Adrenal gland (tissue), 19 donors: ENCODE measurements at places on chromosomes 1 and 21.
A peak's percentile ranks its signal among the peaks of the same experiment; 100 is the strongest.

DNA sequence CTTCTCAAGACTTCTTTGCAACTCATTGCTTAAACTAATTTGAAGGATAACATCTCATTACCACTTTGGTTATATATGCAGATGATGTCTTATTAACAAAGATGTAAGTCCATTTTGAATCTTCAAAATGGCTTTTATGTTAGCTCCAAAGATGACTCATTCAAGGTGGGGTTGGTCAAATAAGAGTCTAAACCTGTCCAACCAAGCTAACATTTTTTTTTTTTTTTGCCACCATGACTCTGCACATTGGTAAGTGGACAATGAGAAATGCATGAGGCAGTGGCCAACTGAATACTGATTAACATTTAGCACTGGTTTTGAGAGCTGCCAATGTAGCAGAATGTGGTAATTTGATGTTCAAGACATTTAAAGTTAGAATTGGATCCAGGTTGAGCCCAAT is 278 bp upstream of the KRTAP27-1 start:
- DNase-seq, result no peak

DNA sequence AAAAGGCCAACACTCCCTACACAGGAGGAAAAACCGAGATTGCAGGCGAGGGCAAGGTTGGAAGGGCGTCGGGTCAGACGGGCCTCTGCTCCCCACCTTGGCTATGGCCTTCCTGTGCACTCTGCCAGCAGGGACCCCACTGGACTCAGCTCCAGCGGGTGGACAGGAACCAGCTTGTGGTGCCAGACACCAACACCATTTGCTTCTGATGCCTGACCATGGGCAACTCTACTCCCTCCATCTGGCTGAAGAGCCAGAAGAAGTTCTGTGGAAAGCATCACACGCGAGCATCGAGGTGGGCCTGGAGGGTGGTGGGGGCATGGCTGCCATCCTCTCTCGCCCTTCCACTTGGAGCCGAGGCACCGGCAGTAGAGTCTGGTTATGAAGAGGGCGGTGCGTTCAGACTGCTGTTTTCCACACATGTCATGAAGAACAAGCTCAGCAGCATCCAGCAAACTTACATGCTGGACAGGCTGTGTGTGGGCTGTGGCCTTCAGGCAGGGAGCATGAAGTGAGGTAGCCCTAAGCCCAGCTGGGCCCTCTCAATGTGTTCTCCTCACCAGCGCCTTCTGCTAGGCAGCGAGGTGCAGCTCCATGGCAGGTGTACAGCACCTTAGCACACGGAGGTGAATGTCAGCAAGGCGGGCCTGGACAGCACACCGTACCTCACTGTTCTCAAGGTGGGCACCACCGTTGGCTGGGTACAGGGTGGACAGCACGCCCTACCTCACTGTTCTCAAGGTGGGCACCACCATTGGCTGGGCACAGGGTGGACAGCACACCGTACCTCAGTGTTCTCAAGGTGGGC is 15.6 kb upstream of the ZNF669 start:
- DNase-seq, result no peak

DNA sequence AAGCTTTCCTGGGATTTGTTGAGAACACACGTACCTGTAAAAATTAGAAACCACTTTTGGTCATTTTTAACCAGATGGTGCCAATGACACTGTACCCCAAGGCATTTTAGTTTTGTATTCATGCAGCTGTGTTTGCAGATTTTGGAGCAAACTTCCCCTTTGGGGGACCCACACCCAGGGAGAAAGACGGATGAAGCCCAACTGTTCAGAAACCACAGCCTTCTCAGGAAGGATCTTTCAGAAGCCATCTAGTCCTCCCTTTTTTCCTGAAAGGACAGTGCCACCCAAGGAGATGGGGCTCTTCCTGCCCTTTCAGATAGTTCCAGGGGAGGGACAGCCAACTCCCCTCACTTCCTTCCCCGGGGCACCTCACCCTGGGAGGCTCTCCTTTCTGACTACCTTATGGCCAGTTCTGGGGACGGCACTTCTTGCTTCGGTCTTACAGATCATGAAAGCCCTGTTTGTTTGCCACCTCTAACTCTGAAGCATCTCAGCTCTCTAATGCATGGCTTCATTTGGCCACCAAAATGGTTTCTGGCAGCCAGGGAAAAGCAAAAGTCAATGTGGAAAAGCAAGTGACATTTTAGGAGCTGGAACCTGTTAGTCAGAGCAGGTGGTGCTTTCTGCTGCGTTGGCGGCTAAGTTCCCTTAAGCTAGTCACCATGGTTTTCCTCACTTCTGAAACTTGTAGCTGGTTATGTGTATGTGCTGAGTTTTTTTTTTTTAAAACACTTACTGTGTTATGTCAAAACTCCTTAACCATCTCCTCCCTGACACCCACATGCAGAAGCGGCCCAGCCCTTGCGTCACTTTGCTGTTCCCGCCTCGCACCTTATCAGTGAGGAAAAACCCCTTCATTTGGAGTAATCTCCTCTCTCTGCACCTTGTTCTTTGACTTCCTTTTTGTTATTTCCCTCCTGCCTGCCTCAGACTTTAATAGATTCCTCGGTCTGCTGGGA is 10.1 kb downstream of the TMCC2 start:
- DNase-seq, result no peak

DNA sequence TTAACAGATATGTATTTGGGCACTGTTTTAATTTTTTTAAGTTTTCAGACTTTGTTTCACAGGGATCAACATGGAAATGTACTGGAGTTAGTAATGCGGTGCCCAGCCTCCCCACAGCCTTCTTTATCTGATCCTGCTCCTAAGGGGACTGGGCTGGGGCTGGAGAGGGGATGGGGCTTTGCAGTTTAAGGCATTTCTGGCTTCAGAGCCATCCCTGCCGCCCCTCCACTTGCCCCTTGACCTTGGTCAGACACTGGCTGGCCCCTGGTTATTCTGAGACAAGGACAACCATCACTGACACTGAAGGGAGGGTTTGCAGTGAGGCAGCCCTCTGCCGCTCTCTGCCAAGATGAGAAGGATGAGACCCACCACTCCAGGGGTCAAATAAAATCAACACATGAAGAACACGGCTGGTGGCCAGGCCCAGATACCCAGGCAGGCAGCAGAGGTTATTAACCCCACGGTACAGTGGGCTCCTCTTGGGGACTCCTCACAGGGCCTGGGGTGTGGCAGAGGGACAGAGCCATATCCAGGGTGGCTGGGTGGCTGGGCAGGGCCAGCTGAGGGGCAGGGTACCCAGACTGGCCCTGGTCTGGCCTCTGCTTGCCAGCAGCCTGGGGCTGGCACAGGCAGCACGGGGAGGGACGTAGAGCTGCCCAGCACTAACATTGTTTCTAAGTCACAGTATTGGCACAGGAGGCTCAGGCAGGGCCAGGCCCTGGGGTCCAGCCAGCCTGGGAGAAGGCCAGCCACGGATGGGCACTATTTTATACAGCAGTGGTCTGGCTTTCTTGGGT is 7.2 kb upstream of the UBE2U start:
- DNase-seq, result no peak

- no peak for DNase-seq
These were observed 387.2 kb upstream of the VAMP3 start for GRCh38 chr1:7383671-7384520.

DNA sequence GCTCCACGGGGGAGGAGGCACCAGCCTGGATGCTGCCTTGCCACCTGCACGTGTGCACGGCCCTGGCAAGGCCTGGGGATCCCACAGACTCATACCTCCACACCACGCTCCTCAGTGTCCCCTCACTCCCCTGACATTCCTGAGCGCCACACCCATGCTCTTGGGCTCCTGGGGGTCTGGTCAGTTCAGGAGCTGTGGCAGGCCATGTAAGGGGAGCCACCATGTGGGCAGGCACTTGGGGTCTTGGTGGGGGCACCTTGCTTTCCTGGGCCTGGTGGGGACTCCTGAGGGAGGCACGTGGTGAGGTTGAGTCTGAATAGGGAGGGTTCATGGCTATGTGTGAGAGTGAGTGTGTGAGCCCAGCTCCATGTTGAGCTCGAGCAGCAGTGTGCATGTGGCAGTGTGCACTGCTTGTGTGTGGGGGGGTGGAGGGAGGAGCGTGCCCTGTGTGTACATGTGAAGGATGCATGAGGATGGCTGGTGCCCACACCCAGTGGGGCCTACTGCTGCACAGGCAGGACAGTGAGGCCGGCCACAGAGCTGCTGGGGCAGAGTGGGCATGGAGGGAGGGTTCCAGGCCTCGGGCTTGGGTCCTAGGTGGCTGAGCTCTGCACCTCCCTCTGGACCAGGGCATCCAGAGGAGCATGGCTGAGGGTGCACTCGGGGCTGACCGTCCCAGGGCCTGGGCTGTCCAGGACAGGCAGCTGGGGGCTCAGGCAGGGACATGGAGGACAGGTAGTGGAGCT is 1.6 kb downstream of the GJC2 start:
- DNase-seq, result peak; percentile 11

GRCh38 chr1:4319496-4319895 is 334.9 kb upstream of the AJAP1 start:
- no peak for DNase-seq

DNA sequence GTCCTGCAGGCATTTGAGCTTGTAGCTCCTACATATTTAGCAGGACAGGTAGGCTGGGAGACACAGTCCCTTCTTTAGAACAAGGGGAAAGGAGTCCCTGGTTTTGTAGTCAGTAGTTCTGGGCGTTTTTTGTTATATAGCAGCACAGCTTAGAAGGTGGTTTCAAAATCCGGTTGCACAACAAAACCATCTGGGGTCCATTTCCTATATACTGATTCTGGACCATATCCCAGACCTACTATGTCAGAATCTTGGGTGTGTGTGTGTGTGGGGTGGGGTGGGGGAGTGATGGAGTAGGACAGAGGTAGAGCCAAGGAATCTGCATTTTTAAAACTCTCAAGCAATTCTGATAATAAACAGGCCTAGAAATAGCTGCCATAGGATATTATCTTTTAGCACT is 21.6 kb downstream of the METTL13 start:
- DNase-seq, result no peak

DNA sequence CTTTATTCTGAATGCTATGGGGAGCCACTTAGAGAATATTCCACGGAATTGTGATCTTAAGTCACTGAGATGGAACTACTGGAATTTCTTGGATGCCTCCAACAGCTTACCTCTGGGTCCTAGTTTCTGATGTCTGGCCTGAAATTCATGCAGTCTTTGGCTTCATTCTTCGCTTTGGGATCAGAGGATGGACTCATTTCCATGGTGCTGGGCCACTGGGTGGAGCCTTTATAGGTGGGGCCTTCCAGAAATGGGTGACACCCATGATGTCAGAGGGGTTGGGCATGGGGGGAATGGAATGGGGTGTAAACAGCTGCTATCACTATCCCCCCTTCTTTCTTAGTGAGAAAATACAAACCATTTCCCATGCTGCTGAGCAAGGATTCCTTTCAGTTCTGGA is 73.7 kb upstream of the FGGY start:
- DNase-seq, result no peak

DNA sequence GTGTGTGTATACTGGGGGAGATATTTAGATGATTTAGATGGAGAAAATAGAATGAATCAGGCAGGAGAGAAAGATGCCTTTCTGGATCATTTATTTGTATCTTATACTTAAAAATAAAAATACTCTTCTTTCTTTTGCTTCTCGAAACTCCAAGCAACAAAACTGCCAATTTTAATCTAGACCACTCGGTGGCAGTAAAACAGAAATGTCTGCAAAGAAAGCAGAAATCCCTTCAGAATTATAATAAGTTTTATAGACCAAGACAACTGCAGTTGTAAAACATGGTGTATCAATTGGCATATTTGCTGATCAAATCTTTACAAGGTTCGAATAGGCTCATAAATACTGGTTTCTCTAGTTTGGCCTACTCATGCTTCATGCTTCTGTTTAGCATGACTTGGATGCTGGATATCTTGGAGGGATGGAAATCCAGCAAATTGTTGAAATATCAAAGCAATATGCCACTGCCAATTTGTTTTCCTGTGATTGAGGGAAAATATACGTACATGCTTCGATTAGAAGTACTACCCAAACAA is 15.1 kb upstream of the C1orf87 start:
- DNase-seq, result no peak

GRCh38 chr1:29625084-29625420 is 388.7 kb downstream of the PTPRU start:
- no peak for DNase-seq

DNA sequence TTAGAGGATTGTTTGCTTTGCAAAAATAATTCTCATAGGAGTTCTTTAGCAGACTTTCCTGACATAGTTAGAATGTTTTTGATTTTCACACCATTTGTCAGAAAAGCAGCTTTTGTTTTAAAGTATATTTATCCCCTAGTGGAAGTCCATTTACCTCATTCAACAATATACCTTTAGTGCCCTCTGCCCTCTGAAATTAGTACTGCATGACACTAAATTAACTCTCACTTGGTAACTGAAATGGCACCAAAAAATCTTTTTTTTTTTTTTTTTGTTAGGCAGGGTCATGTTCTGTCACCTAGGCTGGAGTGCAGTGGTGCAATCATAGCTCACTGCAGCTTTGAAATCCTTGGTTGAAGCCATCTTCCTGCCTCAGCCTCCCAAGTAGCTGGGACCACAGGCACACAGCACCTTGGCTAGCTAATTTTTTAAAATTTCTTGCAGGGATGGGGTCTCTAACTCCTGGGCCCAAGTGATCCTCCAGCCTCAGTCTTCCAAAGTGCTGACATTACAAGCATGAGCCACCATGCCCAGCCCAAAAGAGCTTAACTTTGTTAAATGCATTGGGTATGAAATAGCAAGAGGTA is 13.6 kb downstream of the LRRC42 start:
- no peak for DNase-seq

- DNase-seq, result no peak
These were observed 26.2 kb downstream of the EXTL2 start for GRCh38 chr1:100868364-100868995.

DNA sequence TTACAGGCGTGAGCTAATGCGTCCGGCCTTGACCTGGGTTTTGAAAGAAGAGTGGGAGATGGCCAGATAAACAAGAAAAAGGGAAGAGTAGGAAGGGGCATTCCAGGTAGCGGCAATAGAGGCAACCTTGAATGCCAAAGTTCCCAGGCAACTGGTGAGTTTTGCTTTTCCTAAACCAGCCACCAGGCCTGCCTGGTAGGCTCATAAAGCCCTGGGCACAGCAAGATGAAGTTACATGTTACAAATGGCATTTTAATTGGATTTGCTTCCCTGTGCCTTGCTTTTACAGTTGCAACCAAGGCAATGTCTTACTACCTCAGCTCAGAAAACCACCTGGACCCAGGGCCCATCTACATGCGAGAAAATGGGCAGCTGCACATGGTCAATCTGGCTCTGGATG is 5.5 kb downstream of the LRRC42 start:
- DNase-seq, result peak; percentile 20

- no peak for DNase-seq
These were observed 109.8 kb downstream of the PATJ start for GRCh38 chr1:61851849-61852669.

- DNase-seq, result no peak
These were observed 1.7 kb upstream of the SPRR2B start for GRCh38 chr1:153072806-153073726.

- DNase-seq, result no peak
These were observed 11.0 kb upstream of the FCGR2A start for GRCh38 chr1:161494091-161494735.

- DNase-seq, result no peak
These were observed 2.9 kb upstream of the CLIC4 start for GRCh38 chr1:24742090-24742938.

- no peak for DNase-seq
These were observed 31.2 kb downstream of the VAV3 start for GRCh38 chr1:107933736-107934135.

GRCh38 chr21:36773117-36773516 is 74.2 kb downstream of the SIM2 start:
- DNase-seq, result peak; percentile 97
